ENCODE measurements at places on chromosomes 6 and 20.

DNA sequence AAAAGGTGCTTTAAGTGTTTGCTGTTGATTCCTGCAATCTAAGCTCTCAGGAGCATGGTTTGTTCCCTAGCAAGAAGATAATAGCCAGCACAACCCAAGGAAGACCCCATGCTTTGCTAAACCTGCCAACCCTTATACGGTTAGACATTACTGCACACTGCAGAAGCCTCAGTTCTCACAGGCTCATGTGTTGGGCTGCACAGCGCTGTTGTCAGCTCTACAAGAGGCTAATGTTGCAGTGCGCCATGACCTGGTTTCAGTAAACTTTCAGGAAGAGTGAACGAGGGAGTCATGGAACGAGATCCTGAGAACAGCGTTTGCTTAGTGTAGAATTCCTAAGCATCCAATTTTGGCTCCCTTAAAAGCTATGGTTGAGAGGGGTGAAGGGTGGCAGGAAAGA is 218.5 kb downstream of the ARHGAP18 start:
- DNase-seq, result no peak

- no peak for DNase-seq
Measured at GRCh38 chr6:67663105-67663895, 971.8 kb upstream of the ADGRB3 start.

- DNase-seq, result no peak
Measured at GRCh38 chr6:151240791-151241642, 1.2 kb downstream of the AKAP12 start.

- DNase-seq, result no peak
Measured at GRCh38 chr20:22470620-22471026, 113.7 kb downstream of the FOXA2 start.

- DNase-seq, result no peak
Measured at GRCh38 chr6:17589406-17590096, 10.6 kb upstream of the FAM8A1 start.

DNA sequence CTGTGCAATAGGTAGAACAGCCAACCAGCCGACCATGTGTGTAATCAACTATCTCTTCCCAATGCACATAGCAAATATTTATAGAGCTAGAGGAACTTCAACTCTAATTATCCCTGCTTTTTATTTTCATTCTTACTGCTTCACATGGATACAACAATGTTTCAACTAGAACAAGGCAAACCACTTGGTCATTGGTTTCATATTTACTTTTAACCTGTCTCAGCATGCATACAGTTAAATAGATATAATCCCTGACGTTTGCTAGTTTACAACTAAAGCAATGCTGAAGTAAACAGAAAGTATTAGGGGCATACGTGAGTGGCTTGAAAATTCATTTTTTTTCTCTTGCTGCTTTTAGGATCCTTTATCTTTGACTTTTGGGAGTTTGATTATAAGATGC is 318.5 kb upstream of the MAP3K7 start:
- DNase-seq, result no peak

- DNase-seq, result no peak
Measured at GRCh38 chr6:39130691-39131090, 15.7 kb upstream of the SAYSD1 start.

- no peak for DNase-seq
Measured at GRCh38 chr6:143325379-143326140, 124.9 kb downstream of the ADAT2 start.

GRCh38 chr6:56482525-56482924 is 160.2 kb downstream of the DST start:
- no peak for DNase-seq

- DNase-seq, result no peak
Measured at GRCh38 chr6:26403893-26404292, 1.8 kb downstream of the BTN3A1 start.

GRCh38 chr20:58647796-58648501 is 3.1 kb upstream of the STX16 start:
- DNase-seq, result no peak

- DNase-seq, result no peak
Measured at GRCh38 chr20:59644371-59644939, 40.1 kb downstream of the PHACTR3 start.

- DNase-seq, result peak; percentile 45
Measured at GRCh38 chr6:7106752-7107577, 796 bp upstream of the RREB1 start.

DNA sequence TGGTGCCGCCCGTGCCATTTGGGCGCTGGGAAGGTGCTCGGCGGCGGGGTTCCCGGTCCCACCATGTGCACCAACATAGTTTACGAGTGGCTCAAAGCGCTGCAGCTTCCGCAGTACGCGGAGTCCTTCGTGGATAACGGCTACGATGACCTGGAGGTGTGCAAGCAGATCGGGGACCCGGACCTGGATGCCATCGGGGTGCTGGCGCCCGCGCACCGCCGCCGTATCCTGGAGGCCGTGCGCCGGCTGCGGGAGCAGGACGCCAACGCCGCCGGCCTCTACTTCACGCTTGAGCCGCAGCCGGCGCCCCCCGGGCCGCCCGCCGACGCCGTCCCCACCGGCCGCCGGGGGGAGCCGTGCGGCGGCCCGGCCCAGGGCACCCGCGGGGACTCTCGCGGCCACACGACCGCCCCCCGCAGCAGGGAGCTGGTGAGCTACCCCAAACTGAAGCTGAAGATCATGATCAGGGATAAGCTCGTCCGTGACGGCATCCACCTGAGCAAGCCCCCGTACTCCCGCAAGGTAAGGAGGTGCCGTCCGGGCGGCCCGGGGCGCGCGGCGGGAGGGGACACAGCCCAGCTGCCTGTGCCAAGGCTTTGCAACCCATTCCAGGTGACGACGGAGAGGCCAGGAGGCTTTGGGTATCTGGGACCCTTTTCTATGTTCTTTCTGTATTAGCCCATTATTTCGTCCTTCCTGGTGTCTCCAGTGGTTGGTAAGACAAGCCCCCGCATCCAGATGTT is 547 bp downstream of the SAMD5 start:
- DNase-seq, result no peak
